ENCODE measurements at places on chromosomes 6 and 20. TPM values are rescaled to one million over a fixed set of nuclear protein-coding genes. Genes with fewer than 3 reads are reported as not detected.

The OLIG3 gene
- total RNA-seq: not detected

The GPSM3 gene
- 3.1 TPM for total RNA-seq

The RHAG gene
- not detected for total RNA-seq

GRCh38 chr6:111602481-111603011, 3.1 kb downstream of the TRAF3IP2 start:
- peak; percentile 84 for DNase-seq

DNA sequence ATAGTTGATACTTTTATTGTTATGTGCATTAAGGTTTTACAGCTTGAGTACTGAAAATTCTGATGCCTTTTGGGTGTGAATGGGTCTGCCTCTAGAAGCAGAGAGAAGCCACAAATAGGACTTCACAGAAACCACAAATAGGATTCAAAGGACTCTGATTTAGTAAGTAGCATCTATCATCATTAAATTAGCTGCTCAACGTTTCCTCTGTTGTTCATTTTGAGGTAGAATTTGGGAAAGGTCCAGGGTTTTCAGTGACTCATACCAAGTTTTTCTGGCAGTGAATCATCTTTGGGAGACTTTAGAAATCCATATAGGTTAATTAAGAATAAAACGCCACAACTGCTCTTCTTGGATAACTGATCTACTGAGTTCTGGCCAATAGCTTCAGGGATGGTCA, 105.1 kb downstream of the PHF3 start:
- peak; percentile 62 for DNase-seq

GRCh38 chr6:7763881-7764280, 38.0 kb downstream of the BMP6 start:
- DNase-seq: no peak

DNA sequence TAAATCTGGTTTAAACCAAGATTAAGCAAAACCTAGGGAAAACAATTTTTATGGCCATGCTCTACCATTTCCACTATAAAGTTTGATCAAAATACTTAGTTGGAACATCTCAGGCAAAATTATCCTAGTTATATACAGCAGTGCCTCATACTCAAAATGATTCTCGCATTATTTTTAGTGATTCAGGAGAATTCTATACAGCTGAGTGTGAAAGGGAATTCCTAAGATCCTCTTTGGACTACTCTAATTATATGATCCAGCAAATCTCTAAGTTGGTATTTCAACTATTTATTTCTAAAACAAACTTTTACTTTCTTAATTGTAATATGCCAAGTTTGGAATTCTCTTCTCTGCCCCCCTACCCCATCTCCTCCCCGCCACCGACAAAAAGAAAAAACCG, 8.6 kb downstream of the DTNBP1 start:
- no peak for DNase-seq

DNA sequence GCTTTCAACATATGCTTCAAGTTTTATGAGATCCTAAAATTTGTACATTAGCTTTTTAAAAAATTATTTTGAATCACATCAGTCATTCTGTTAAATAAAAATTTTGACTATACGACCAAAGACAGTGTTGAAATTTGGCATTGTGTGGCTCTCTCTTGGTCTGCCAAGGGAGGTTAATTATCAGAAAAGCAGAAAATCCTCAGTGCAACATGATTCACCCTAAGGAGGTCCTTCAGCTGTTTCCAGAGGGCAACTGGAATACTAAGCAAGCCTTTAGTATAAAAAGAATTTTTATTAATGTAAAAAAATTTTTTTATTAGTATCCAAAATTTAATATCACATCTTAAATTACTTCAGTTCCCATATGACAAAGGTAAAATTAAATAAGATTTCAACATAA, 23.1 kb upstream of the TMEM244 start:
- no peak for DNase-seq

- DNase-seq: no peak
Measured at GRCh38 chr6:2763876-2764540, 1.2 kb upstream of the WRNIP1 start.

Measured in dermis blood vessel endothelial cell (primary cell).